ENCODE measurements at places on chromosomes 11 and 22. TPM values are rescaled to one million over a fixed set of nuclear protein-coding genes. Genes with fewer than 3 reads are reported as not detected.

Gene RASD2
- total RNA-seq = 0.42 TPM

Gene CTSW
- 2.7 TPM for total RNA-seq

Gene LYVE1
- total RNA-seq = 141 TPM

Gene C11orf65
- 1.4 TPM for total RNA-seq

Gene PAX6
- total RNA-seq = not detected

Gene SLC39A13
- total RNA-seq = 30.3 TPM

Gene PYGM
- total RNA-seq = 15.1 TPM

Gene SEPTIN3
- total RNA-seq = 1.7 TPM

Gene DDI1
- total RNA-seq = not detected

Gene OVOL1
- total RNA-seq = 4.7 TPM

Gene SMC1B
- total RNA-seq = 0.16 TPM

Gene VSIG2
- total RNA-seq = 27.5 TPM

Gene FERMT3
- 7.8 TPM for total RNA-seq

Gene CCDC89
- 4.1 TPM for total RNA-seq

Gene MAJIN
- not detected for total RNA-seq

DNA sequence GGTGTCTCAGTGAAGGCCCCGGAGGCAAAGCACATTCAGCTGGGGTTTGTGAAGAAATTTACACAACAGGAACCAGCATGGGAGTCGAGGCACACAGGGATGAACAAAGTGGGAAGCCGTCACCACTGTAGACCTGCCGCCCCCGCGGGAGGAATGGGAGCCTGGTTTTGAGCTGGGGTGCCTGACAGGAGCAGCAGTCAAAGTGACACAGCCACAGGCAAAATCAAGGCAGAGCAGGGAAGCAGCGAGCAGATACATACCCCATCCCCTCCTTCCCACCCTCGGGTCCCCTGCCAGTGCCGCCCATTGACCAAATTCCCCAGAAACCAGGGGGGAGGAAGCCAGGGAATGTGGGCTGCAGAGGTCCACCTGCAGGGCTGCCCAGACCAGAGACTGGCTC, 20.8 kb downstream of the P2RX3 start:
- no peak for DNase-seq

GRCh38 chr11:2397005-2397404, 3.5 kb upstream of the TSSC4 start:
- no peak for DNase-seq

DNA sequence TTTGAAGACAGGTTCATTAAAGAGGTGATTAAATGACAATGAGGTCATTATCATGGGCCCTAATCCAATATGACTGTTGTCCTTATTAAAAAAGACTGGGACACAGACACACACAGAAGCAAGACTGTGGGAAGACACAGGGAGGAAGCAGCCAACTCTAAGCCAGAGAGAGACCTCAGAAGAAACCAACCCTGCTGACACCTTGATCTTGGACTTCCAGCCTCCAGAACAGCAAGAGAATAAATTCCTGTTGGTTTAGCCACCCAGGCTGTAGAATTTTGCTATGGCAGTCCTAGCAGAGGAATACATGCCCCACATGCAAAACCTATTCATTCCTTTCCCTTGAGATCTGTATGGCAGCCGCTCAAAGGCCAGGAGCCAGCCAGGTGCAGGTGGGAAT, 35.6 kb upstream of the CACNG2 start:
- DNase-seq = no peak

- DNase-seq = no peak
Measured at GRCh38 chr22:26380072-26380830, 48.8 kb upstream of the ASPHD2 start.

GRCh38 chr11:45181193-45181888, 34.9 kb downstream of the PRDM11 start:
- no peak for DNase-seq

DNA sequence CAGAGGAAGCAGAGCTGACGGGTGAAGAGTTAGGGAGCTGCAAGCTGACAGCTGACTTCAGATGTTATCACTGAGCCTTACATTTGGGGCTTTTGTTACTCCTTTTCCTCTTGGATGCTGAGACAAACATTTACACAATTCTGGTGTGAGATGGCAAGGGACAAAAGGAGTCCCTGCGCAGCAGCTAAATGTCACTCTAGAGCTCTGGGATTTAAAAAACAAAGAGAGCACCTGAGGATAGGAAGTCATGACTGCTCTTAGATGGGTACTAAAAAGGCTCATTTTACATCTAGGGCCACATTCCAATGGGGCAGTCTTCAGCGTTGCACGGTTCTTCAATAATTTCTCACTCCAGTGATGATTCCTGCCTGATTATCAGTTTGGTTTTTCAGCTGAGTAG, 204.5 kb downstream of the RAB38 start:
- DNase-seq = no peak

- DNase-seq = no peak
Measured at GRCh38 chr11:117384045-117384444, 56.4 kb downstream of the CEP164 start.

DNA sequence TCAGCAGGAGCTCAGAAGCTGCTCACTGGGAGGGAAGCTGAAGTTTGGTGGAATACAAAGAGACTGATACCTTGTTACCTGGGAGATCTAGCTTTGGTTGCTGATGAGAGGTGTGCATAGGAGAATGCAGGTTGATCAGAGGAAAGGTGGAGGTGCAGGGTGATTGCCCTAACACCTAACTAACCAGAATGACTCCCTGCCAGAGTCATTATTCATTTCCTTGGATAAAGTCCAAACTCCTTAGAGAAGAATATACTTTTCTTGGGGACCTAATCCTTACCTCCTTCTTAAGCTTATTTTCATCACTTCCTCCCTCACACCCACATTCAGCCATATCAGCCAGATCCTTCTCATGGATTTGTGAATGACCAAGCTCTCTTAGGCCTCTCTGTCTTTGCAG, 814.2 kb upstream of the TENM4 start:
- no peak for DNase-seq

GRCh38 chr11:128725630-128726319, 31.9 kb downstream of the FLI1 start:
- DNase-seq = no peak

- DNase-seq = no peak
Measured at GRCh38 chr22:39935116-39935515, 25.1 kb upstream of the TMA7B start.

- DNase-seq = no peak
Measured at GRCh38 chr11:134932761-134933160, 520.7 kb upstream of the B3GAT1 start.

GRCh38 chr11:94129512-94130297, 1.1 kb downstream of the PANX1 start:
- DNase-seq = no peak

DNA sequence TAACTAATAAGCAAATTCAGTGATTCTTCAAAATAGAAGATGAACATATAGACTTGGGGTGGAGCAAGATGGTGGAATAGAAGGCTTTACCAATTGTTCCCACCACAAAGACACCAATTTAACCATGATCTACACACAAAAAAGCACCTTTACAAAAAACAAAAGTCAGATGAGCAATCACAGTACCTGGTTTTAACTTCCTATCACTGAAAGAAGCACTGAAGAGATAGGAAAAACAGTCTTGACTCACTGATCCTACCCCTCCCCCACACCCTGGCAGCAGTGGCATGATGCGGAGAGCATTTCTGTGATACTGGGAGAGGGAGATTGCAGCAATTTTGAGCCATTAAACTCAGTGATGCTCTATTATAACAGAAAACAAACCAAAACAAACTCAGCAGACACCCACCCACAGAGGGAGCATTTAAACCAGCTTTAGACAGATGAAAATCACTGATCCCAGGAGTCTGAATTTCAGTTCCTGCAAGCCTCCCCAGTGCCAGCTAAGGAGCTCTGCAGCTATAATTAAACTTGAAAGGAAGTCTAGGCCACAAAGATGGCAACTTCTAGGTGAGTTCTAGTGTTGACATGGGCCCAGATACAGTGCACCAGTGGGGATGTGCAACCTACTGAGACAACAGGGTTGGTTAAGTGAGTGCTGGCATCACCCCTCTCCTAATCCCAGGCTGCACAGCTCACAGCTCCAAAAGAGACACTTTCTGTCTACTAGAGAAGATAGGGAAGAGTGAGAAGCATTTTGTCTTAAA, 161.8 kb upstream of the GRIA4 start:
- DNase-seq = no peak

All from urinary bladder (tissue), 4 donors.